ENCODE measurements at places on chromosomes 2 and 18. TPM values are rescaled to one million over a fixed set of nuclear protein-coding genes. Genes with fewer than 3 reads are reported as not detected.

CYP27C1 gene
- not detected for polyA plus RNA-seq

RAB6D gene
- polyA plus RNA-seq = not detected

GALR1 gene
- polyA plus RNA-seq = not detected

NPPC gene
- not detected for polyA plus RNA-seq

LCT gene
- not detected for polyA plus RNA-seq

STEAP3 gene
- polyA plus RNA-seq = 1.2 TPM

MTIF2 gene
- polyA plus RNA-seq = 16.9 TPM

RTP5 gene
- polyA plus RNA-seq = not detected

CD302 gene
- 0.11 TPM for polyA plus RNA-seq

NT5DC4 gene
- not detected for polyA plus RNA-seq

AQP4 gene
- polyA plus RNA-seq = not detected

FTCDNL1 gene
- 2.0 TPM for polyA plus RNA-seq

RAX gene
- polyA plus RNA-seq = not detected

UGT1A3 gene
- polyA plus RNA-seq = not detected
